CD4-positive, alpha-beta T cell treated with Interleukin-17A for 1 hour (primary cell): ENCODE measurements at places on chromosomes 5 and 9.

DNA sequence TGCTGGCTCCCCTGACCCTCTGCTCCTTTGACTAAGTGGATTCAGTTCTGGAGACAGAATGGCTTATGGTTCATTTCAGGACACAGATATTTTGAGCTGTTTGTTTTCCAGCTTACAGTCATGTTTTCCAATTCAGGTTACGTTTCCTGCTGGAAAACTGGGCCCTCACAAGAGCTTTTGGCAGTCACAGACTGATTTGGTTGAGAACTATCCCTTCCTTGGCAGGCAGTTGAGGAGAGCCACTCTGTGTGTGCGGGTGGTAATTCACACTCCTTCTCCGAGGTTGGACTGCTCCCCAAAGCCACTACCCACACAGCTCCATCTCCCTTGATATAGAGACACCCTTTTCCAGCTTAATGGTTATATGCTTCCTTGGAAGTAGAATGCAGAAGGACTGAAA is 534.5 kb downstream of the TMEM38B start:
- DNase-seq: no peak

DNA sequence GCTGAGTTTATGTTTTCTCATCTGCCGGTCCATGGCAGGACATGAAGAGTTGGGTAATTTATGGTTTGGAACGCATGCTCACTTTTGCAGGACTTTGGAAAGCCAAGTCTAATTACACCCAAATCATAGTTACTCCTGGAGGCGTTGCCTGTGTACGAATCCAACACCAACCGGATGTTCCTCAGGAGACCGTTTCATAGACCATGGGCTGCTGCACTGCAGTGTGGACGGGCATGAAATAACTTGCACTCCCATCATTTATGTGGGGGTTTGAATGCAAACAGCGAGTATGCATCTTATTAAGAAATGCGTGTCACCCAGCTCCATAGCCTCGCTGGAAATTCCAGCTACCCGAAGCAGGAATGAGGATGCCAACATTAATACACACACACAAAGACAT is 96.1 kb upstream of the IRX2 start:
- DNase-seq: no peak

DNA sequence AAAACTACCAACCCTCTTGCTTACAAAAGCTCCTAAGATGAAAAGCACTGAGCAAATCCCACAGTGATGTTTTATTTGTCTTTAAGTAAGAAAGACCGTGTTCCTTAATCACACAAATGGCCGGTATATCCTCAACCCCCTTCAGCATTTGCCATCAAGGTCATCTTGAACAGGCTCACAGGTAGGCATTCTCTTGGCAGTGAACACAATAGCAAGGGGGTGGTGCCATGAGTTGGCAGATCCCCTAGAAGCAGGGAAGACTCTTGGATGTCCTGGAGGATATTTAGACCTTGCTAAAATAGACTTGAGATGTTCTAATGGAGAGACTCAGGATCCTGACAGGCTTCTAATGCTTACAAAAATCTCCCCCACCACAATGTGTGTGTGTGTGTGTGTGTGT is 323.0 kb downstream of the SPOCK1 start:
- no peak for DNase-seq

DNA sequence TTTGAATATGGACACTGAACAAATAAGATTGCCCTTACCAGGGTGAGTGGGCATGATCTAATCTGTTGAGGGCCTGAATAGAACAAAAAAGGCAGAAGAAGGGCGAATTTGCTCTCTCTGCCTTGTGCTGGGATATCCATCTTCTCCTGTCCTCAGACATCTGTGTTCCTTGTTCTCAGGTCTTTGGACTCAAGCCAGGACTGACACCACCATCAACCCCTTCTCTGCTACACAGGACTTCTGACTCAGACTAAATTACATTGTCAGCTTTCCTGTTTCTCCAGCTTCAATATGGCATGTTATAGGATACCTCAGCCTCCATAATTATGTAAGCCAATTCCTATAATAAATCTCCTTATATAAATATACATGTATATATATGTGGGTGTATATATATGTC is 40.8 kb upstream of the SLCO6A1 start:
- DNase-seq: no peak

DNA sequence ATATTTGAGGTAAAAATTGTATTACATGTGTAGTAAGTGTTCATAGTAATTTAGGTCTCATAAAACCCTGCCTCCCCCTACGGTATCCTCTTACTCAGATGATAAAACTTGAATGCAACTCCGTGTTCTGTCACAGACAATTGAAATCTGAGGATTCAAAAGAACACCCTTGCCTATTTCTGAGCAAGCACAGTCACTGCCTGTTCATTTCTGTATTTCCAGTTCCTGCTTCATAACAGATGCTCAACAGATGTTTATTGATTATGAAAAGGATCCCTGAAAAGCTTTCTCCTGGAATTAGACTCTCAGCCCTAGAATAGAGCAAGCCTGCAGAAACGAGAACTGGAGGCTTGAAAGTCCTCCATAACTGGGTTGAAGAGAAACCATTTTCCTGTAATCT is 144.1 kb upstream of the SPEF2 start:
- no peak for DNase-seq

DNA sequence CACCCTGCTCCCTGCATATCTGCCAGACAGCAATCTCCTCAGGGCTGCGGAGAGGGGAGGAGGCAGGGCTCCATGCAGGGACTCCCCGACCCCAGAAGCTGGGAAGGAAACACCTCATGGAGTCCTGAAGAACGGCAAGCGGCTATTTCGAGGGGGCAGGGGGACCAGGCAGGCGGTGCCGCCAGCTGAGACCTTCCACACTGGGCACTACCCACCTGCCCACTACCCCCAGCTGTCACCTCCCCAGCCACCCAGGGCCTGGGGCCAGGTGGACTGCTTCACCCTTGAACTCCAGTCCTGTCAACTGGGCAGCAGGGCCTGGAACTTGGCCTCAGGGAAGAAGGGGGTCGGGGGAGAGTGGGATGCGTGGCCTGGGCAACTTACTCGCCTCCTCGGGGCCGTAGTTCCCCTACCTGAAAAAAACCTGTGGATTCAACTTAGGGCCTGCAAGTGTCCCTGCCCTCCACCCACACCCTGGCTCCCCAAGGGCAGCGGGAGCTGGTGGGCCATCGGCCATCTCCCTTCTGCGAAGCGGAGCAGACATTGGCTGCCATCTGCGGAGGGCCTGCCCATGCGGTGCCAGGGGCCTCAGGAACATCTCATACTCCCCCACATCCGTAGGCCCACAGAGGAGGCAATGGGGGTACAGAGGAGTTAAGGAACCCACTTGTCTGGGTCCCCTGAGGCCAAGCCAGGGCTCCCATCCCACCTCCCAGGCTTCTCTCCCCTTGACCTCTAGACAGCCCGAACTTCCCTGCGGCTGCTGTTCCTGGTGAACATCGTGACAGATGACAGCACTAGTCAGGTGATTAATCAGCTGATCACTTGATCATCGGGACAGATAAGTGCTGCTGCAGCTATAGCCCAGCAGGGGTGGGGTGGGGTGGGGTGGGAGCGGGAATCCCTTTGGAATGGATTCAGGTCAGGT is 18.5 kb upstream of the RALGDS start:
- no peak for DNase-seq

DNA sequence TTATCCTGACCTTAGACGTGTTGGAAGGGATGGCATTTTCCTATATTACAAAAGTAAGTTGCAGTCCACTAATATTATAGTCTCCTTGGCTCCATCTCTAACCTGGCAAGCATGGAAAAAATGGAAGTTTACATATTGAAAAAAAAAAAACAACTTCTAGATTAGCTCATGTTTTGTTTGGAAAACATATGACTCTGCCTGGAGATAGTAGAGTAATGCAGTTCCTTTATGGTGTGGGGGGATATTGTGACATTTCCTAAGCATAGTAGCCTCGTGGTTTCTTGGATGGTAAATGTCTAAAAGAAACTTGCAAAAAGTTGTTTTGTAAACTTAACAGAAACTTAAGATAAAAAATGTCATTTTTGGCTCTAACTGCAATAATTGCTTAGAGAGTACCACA is 244.4 kb upstream of the FBXL7 start:
- no peak for DNase-seq

DNA sequence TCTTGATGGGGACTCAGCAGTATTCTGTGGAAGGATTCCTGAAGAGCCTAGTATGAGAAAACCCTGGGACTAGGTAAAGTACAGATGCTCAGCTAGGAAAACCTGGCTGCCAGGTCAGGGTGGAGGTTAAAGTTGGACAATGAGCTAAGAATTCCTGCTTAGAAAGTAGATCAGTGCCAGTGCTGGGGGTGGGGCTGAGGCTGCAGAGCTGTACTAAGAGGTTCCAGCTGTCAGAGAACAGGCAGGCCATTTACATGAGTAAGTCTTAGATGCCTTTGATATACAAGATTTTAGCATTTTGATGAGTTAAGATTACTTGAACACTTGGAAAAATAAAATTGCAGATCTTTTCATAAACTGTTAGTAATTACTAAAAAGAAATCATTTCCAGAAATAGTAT is 332.3 kb upstream of the NUDT12 start:
- no peak for DNase-seq

DNA sequence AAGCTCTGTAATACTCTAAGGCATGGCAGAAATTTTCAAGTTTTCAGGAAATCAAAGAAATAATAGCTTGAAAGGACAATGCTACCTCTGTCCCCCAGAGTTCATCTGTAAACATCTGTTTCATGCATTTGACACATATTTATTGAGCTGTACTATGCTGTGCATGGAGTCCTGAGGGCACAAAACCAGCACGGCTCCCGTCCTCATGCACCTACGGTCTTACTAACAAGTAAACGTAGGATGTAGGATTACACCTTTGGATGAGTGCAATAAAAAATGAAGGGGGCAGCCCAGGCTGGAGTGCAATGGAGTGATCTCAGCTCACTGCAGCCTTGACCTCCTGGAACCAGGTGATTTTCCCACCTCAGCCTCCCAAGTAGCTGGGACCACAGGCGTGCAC is 81.9 kb downstream of the SPTLC1 start:
- DNase-seq: no peak

DNA sequence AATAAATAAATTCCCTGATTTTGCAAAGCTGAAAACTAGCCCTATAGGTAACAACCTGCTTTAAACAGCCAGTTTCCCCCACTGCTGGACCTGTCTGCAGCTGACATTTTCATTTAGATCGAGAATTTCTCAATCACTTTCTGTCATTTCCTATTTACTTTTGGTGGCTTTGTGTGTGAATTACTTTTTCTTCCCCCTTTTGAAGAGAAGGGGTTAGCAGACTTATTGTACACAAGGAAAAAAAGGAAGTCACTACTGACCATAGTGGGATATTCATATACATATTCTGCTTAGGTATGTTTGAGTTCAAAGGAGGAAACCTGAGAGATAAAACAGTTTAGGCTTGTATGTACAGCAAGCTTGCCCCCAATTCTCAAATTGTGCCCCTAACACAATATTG is 27.0 kb upstream of the IFNB1 start:
- DNase-seq: no peak

DNA sequence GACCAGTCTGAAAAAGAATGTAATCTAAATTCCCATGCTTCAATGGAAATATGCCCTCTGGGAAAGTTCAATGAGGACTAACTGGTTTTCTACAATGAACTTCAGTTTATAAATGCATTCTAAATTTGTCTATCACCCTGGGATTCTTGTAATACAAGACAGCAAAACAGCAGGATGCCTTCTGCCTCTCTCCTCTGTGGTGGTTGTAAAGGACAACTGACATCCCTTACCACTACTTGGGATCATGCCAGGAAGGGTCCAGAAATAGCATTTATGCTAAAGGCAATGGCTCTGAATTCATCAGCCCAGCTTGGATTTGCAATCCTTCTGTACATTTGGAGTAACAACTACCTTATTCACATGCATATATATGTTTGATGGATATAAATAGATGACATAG is 97.3 kb upstream of the ADAMTS16 start:
- DNase-seq: no peak

GRCh38 chr9:133710661-133711427 is 27.3 kb downstream of the SARDH start:
- no peak for DNase-seq

DNA sequence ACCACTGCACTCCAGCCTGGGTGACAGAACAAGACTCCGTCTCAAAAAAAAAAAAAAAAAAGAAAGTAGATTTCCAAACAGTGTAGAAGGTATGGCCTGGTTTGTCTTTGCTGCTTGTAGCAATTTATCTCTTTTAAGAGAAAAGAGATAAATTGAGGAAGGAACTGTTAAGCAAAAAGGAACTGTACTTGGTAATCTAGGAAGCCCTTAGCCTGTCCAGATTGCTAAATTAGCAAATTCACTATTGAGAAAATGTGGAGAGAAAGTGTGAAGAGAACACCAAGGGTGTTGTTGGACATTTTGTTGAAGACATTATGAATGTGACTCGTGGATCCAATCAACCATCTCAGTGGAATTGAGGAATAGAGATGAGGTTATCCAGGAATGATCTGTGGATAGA is 13.0 kb upstream of the SUSD3 start:
- DNase-seq: no peak

- peak; percentile 60 for DNase-seq
These were observed 21.6 kb downstream of the SH3GLB2 start for GRCh38 chr9:129006328-129007034.

GRCh38 chr5:90569084-90569483 is 10.5 kb downstream of the ADGRV1 start:
- no peak for DNase-seq

DNA sequence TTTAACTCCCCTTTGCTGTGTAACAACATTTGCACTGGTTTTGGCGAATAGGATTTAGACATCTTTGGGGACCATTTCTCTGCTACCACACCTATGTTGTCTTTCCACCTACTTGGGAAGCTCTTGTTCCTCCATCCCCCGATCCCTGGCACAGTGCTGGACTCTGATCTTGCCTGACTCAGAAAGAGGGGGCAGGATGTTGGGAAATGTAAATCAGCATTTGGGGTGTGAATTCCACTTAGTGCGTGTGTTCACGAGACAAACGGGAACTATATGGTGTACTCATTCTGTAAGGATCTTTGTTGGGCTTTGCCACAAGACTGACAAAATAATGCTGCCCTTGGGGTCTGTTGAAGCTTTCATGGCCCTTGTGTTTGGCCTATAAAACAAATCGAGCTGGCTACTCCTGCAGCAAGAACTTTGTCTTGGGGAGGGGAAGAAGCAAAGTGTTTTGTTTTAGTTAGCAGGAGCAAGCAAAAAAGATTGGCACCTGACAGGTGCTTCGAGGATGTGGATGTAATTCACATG is 18.5 kb downstream of the TMEM268 start:
- no peak for DNase-seq

GRCh38 chr9:9538356-9538755 is 1074.4 kb downstream of the PTPRD start:
- no peak for DNase-seq

GRCh38 chr9:123401879-123402513 is 46.0 kb downstream of the CRB2 start:
- DNase-seq: no peak

DNA sequence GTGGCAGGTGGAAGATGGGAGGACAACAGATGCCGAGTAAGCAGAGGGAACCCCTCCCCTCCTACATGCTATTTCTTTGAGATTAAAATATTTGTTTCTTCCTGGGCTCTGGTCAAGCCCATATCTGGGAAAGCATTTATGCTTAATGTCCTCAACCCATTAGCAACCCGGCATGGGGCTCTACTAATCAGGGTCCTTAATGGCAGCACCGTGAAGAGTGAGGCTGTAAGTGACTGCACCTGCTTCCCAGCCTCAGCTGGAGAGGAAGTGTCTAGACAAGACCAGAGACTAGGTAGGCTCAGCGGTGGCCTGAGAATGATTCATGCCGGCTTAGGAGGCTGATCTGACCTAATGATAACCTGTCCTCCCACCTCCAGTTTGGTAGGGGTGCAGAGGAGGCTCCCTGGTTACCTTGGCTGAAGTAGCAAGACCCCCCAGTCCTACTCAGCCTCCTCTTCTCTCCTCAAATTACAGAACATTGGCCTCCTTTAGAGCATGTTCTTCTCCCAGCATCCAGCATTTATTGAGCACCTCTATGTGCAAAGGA is 61.3 kb upstream of the HSPA9 start:
- DNase-seq: no peak
